ENCODE measurements at places on chromosomes 7 and 10.

DNA sequence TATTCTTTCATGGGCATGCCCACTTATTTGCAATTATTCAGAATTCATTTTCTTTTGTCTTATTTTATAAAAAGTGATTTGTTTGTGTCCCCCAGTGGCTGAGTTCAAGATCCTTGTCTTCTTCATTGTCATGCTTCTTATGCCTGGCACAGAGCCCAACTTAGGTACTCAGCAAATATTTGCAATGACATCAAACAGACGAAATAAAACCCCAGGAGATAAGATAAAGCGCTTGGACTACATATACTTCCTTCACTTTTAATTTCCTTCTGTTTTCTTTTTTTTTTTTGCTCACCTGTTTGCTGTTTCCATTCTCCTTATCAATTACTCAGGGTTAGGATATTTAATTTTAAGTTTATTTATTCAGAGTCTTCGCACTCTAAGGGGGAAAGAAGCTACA is 225.0 kb downstream of the SDHAF3 start:
- DNase-seq = peak; percentile 67

- no peak for DNase-seq
Measured at GRCh38 chr10:70657041-70657440, 15.3 kb upstream of the ADAMTS14 start.

GRCh38 chr10:116667484-116667883 is 46.7 kb downstream of the PNLIPRP2 start:
- no peak for DNase-seq

DNA sequence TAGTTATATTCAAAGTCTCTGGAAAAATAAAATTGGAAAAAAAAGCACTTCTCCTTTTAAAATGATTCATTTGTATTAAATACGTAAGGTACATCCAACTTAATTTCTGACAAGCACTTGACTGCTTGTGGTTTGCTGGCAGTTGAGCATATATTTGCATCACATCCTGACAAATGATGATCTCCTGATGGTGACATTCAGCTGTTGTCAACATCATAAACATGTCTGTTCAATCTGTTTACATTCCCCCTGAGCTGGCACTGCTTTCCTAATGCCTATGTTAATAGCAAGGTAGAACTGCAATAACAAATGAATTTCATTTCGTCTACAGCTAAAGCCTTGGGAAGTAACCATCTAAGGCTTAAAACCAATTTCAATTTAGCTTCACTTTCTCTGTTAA is 24.4 kb downstream of the TSPAN12 start:
- DNase-seq = peak; percentile 58

All from NCI-H345 (cell line).